Natural killer cell (primary cell): ENCODE measurements at places on chromosomes 16 and 17. TPM values are rescaled to one million over a fixed set of nuclear protein-coding genes. Genes with fewer than 3 reads are reported as not detected.
A peak's percentile ranks its signal among the peaks of the same experiment; 100 is the strongest.

Gene APRT
- 118 TPM for total RNA-seq

DNA sequence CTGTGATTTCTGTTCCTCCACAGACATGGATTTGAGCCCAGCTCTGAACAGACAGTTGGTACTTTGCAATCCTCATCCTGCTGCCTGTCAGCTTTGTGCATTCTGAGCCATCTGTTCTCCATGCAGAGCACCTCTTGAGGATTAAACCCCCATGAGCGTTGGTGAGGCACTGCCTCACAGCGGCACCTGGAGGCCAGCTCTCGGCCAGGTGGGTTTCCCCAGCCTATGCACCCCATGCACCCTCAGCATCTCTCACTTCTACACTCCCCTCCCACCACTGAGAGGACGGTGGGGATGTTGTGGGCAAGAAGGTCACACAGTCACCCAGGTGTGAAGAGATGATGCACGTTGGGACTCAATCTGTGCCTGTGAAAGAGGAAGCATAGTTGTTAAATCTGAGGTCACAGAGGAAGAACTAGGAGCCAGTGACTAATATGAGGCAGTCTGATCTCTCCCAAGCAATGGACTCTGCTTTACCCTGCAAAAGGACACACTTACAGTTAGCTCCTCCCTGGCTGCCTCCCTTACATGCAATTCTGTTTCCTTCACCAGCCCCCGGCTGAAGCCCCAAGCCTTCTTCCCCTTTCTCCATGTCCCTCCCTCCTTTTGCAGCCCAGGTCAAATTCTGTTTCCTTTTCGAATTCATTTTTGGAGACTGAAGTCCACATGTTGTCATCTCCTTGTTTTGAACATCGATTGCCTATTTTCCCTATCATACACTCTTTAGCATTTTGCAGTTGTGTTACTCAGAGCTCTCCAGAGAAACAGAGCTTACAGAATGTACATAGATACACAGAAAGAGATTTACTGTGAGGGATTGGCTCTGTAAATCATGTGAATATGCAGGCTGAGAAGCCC is 58.5 kb downstream of the HS3ST3B1 start:
- peak; percentile 75 for DNase-seq

DNA sequence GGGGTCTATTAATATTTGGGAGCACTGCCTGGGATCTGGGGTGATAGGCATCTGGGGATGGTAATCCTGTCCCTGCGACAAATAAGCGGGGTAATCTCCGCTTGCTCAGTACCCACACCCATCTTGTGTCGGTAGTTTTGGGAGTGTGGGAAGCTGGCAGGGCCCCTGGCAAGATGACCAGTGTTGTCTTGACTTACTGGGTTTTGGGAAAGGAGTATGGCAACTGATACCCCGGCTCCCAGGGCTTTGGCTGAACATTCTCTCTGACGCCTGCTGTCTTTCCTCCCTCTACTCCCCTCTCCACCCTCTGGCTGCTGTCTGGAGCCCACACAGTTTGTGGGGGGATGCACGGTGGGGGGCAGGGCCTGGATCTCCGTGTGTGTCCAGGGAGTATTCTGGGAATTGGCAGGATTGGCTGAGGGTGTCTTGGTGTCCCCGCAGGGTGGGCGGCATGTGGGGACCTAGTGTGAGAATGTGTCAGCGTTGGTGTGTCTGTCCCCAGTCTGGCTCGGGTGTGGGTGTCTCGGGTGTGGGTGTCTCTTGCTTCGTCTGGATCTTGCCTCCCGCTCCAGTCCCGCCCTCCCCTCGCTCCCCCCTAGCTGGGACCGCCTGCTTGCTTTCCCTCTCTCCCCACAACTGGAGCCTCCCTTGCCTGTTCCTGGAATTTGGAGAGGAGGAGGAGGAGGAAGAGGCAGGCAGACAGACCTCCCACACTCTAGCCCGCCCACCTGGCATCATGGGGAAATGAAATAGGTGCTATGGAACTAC is 12.0 kb downstream of the RARA start:
- DNase-seq, result peak; percentile 60

GRCh38 chr17:38327936-38328335 is 15.8 kb downstream of the GPR179 start:
- no peak for DNase-seq

Gene C17orf50
- not detected for total RNA-seq

GRCh38 chr16:66979011-66979717 is 9.2 kb upstream of the CES4A start:
- DNase-seq, result no peak

DNA sequence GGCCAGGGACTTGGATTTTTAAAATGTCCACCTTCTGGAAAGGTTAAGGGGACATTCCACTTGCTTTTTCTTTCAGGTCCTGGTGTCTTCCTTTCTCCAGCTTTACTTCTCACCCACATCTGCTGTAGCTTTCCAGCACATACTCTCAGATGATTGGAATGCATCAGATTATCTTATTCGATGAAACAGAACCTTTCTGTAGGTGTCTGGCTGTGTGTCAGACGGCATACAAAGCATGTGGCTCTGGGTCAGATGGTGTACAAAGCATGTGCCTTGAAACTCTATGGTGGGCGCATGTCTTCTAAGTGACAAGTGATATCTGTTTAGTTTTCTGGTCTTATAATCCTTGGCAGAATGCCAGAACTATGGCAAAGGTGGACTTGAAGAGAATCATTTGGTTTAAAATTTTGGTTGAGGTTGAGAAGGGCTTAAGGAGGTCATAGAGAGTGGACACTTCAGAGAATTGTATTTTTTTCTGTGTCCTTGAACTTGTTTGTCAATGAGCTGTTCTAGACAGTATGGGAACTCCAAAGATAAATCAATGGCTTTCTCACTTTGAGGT is 125.3 kb downstream of the FTO start:
- no peak for DNase-seq

DNA sequence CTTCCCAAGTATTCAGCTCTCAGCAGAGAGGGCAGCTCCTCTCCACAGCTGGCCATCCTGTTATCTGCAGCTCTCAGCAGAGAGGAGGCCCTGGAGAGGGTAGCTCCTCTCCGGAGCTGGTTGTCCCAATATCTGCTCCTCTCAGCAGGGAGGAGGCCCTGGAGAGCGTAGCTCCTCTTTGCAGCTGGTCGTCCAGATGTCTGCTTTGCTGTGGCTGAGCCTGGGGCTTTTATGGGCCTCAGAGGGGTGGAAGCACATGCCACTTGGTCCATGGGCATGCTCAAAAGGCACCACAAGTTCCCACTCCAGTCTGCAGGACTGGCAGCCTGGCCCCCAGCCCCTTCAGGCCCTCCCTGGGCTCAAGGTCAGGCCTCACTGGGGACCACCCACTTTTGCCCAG is 314.3 kb downstream of the KCNJ2 start:
- DNase-seq, result no peak

DNA sequence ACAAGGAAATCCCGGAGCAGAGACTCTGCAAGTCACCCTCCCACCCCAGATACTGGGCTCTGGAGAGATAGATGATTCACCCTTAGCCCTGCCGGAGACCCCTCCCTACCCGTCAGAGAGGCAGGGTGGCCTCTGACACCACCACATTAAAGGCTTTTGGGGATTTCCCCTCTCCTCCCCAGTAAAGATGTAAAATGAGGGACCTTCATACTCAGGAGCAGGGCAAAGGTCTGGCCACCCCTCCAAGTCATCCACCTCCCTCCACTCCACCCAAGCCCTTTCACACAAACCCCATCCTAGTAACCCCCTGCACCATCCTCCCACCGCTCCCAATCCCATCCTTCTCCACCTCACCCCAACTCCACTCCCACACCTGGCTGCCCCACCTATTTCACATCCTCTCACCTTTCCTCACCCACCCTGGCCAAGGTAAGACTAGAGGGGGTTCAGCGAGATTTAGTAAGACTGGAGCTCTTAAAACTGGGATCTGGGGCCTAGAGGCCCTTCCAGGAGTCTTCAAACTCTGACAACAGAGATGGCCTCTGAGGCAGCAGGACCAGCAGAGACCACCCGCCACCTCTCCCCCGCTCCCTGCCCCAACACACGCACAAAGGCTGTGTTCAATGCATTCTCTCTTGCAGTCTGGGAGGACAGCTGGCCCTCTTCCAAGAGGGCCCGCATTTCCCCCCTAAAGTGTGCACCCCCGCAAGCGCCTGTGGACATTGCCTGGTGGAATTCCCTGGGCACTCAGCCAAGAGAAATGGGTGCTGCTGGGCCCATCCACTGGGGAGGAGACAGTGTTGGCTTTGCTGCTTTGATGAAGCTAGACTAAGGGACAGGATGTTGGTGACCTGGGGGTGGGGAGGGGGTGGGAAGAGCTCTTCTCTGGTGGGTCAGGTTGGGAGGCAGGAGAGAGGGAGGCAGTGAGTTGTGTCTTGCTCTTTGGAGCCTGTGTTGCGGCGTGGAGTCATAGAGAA is 1.1 kb downstream of the ABAT start:
- peak; percentile 30 for DNase-seq

DNA sequence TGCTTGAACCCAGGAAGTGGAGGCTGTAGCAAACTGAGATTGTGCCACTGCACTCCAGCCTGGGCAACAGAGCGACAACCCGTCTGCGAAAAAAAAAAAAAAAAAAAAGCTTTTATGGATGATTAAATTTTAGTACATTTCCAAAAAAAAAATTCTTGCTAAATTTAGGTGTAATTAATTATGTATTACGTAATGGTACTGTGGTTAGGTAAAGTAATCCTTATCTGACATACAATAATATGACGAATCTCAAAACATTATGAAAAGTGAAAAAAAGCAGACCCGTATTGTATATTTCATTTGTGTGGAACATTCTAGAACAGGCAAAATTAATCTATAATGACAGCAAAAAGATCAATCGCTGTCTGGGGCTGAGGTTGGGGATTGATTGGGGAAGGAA is 10.3 kb upstream of the CORO1A start:
- no peak for DNase-seq

- DNase-seq, result no peak
These were observed 508.1 kb downstream of the HAPSTR1 start for GRCh38 chr16:9599415-9600120.

GRCh38 chr17:42389899-42390298 is 1.7 kb upstream of the STAT3 start:
- no peak for DNase-seq

- DNase-seq, result no peak
These were observed 53.7 kb downstream of the SNX20 start for GRCh38 chr16:50627419-50627818.

GRCh38 chr17:30291543-30292285 is at the start of gene BLMH:
Gene BLMH (minus strand): TSS chr17:30291944. CDS start chr17:30291819, 125 bp downstream.
- DNase-seq, result peak; percentile 79

DNA sequence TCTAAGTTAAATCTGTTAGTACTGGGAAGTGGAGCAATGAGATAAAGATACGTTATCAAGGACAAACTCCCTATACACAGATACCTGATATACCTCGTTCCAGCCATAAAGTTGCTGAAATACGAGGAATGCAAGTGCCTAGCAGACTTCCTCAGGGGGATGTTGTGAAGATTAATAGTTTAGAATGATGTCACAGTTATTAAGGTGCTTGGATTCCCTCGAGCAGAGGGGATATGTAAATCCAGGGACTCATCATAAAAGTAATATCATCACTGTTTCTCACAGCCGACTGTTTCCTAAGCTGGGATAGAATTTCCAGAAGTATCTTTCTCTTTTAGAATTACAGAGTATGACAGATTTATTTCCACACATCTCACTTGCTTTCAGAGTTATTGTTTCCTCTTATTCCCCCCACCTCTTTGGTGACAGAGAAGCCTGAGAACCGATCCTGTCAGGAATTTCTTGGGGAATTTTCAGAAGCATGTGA is 28.4 kb upstream of the ZFHX3 start:
- DNase-seq, result no peak

GRCh38 chr17:57011491-57012015 is 33.6 kb downstream of the SCPEP1 start:
- DNase-seq, result no peak

Gene CRHR1
- not detected for total RNA-seq

- no peak for DNase-seq
These were observed 391.4 kb downstream of the NPIPA8 start for GRCh38 chr16:17945080-17945601.

Gene KRTAP4-5
- not detected for total RNA-seq

- DNase-seq, result no peak
These were observed 21.2 kb upstream of the TRAP1 start for GRCh38 chr16:3738541-3738940.

Gene NFE2L1
- total RNA-seq, result 38.6 TPM

Gene SPATA22
- not detected for total RNA-seq

Gene GSDMA
- 2.1 TPM for total RNA-seq

- peak; percentile 72 for DNase-seq
These were observed 10.1 kb upstream of the SLC16A5 start for GRCh38 chr17:75077496-75078283.

Gene CDC27
- total RNA-seq, result 87.3 TPM

Gene SERPINF2
- total RNA-seq, result 0.48 TPM

DNA sequence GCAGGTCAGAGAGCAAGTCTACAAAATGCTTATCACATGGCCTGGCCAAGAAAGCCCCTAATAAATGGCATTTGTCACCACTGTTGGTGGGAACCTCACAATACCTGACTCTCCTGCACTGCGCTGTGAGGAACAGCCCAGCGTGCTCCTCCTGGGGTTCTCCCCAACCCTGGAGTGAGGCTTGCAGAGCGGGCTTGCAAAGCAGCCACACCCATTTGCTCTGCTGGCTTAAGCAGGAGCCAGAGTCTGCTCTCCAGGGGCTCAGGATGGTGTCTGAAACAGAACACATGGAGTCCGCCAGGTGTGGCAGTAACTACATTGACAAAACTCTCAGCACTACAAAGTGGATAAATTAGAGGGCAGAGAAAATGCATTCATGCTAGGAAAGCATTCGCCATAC is 331.0 kb upstream of the CCL2 start:
- DNase-seq, result no peak

- no peak for DNase-seq
These were observed 24.7 kb downstream of the NTAN1 start for GRCh38 chr16:15031179-15031578.

DNA sequence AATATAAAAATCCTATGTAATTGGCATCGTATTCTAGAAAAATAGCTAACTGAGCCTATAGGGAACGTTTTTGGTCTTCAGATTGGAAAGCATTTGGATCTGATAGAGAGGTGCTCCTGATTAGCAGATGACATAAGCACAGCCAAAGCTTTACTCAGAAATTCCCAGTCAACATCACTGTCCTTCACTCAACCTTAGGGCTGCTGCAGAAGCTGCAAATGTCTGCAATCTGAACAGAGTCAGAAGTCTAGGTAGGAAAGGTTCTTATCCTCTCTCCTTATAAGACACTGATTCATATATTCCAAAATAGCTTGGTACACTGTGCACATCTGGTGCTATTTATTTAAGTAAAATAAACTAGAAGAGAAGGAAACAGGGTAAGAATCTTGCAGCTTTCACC is 19.2 kb downstream of the STRADA start:
- no peak for DNase-seq

GRCh38 chr16:58733248-58733670 is 857 bp downstream of the GOT2 start:
- DNase-seq, result no peak
